Lower leg skin (tissue), 4 donors: ENCODE measurements at places on chromosomes 7 and 10. TPM values are rescaled to one million over a fixed set of nuclear protein-coding genes. Genes with fewer than 3 reads are reported as not detected.

DNA sequence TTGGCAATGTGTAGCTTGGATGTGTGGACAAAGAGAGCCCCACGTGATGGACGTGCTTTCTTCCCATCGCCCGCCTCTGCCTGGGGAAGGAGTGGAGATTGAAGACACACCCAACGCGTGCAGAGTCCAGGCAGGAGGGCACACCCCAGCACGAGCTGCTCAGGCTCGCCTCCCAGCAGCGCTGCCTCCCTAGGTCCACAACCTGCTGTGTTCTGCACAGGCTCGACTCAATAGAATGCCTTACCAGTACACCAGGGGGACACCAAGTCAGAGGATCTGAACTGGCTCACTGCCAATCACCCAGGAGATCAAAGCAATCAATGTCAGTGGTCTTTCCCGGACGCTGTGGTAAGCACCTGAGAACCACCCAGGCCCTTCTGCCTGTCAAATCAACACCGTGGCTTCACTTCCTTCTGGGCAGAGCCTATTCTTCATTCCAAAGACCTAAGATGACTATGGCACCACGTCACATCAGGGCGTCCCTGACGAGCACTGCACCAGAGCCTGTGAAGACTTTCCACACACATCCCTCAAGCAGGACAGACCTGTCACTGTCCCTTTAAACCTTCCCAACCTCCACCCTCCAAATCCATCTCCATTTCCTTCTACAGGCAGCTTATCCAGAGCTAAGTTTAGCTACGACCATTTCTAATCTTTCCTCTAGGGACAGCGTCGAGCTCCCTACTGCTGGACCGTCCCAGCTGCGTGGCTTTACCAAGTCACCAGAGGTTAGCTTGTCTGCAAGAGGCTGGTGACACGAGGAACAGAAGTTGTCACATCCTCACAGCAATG is 72.3 kb downstream of the AMZ1 start:
- DNase-seq = peak; percentile 94

Gene ZSCAN21
- total RNA-seq = 17.3 TPM

GRCh38 chr7:157437519-157438061 is 100.8 kb downstream of the DNAJB6 start:
- no peak for DNase-seq

Gene AGMO
- 0.22 TPM for total RNA-seq

DNA sequence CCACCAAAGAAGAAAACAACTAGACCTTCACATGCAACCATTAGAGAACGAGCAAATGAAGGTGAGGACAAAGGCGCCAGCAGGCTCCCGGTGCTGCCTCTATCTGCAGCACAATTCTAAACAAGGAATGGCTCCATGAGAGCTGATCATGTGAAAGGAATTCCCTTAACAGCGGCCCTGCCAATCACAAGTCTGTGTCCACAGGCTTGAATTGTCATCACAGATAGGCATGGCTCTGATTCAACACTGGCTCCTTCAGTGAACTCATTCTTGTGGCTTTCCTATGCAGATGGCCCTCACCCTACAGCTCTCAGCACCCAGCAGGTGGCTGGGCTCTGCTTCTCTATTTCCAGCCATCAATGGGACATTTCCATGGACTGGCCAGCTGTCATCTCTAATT is 36.2 kb downstream of the LAMB1 start:
- DNase-seq = no peak

DNA sequence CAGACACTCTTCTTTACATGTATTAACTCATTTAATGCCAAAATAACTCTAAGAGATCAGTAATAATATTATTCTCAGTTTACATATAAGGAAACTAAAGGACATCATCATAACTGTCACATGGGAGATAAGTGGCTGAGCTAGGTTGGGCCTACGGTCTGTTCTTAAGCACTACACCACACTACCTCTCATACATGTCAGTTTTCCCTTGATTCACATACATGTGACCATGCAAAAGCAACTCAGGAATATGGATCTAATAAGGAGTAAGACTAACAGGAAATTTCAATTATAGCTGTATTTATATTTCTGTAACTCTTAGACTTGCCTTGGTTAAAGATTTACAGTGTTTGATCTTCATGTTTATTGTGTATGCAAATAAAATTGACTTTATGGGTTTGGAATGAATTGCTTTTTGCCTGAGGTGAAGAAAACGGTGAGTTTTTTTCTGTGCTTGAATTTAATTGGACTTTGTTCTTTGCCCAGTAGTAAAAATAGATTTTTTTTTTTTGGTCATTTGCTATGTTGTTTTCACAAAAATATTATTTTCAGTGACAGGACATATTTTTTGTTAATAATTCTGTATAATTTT is 69.7 kb downstream of the CYP51A1 start:
- no peak for DNase-seq

GRCh38 chr7:46179061-46179610 is 258.1 kb upstream of the IGFBP3 start:
- DNase-seq = peak; percentile 32

DNA sequence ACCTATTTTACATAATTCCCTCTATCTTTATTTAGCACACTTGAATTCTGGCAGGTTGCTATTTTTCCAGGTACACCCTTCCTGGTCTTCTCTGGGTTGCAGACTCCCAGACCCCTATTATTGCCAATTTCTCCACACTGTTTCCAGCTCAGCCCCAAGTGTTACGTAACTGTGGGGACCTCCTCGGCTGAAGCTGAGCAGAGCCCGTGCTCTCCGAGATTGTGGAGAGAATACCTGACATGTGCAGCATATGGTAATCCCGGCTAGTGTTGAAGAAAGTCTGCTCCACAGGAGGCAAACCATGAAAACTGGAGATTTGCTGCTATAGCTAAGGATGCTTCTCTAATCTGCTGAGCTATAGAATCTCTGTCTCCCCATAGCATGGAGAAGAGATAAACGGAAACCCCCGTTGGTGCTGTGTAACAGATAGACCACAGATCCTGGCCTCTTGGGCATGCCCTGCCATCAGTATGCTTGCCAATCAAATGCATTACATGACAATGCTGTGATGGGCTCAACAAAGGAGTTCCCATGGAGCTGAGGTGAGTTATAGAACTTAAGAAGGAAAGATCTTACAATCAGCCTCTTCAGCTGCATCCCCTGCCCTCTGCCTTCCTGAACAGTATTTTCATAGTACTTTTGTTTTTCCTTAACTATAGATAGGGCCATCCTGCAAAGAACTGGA is 144.6 kb upstream of the AOAH start:
- DNase-seq = no peak

Gene LANCL2
- 7.7 TPM for total RNA-seq

DNA sequence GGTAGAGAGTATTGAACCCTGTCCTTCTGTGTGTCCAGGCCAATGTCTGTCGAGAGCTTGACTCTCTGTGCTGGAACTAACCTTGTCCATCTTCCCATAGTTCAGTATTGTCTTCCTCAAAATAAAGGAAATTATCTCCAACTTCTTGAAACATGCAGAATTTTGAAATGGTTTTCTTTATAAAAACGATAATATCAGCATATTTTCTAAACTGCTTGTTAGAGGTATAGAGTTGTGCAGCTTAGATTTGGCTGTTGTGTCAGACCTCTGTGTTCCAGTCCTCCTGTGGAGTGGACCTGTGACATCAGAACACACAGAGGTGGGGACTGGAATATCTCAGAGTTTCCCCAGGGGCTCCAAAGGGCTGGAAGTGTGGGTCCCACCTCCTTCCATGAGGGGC is 22.2 kb upstream of the AKR1E2 start:
- no peak for DNase-seq

Gene TMEM270
- total RNA-seq = not detected

GRCh38 chr10:31130406-31130805 is 98.7 kb upstream of the ZNF438 start:
- no peak for DNase-seq

GRCh38 chr10:123221418-123221817 is 67.2 kb downstream of the BUB3 start:
- DNase-seq = no peak
